ENCODE measurements at places on chromosomes 7 and 10.
A peak's percentile ranks its signal among the peaks of the same experiment; 100 is the strongest.

DNA sequence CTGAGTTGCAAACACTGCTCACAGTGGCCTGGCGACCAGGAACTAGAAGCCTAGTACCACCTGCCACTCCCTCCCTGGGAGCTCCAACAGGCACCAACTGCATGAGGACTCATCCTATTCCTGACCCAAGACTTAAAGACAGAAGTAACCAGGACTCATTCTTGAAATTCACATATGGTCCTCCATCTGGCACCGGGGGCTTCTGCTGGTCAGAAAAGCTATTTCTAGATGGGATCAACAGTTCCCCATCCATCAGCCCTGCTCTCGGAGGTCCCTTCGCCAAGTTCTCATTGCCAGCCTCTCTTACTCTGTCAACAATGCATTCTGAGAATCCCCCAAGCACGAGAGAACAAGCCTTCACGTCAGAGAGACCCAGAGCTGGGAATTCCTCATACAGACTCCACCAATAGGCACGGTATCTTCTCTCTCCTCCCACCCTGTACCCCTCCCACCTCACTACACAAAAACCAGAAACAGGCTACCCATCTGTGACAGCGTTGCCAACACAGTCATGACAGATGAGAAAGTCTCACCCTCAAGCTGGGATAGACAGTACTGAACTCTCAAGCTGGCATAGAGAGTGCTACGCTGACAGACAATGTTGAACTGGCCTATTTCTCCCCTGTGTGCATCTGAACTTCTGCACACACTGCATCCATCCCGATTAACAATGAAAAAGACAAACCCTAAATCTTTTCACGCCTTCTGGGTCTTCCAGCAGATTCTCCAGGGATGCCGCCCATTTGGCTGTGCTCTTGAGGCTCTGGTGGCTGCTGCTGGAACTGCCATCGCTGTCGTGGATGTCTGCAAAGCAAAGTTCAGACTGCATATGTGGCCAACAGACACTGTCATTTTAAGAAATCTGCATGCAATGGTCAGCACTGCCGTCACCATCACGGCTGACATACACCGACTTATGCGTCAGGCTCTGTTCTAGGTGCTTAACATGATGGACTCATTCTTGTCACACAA lies 15.6 kb downstream of the RGS10 start:
- DNase-seq, result no peak

- DNase-seq, result no peak
Measured at GRCh38 chr7:115297656-115298055, 375.8 kb downstream of the MDFIC start.

GRCh38 chr7:45920502-45921380 lies at the start of gene IGFBP3:
Gene IGFBP3 (minus strand): TSS chr7:45921272. CDS start chr7:45921140, 132 bp downstream.
- DNase-seq, result peak; percentile 74

GRCh38 chr7:142476077-142476476 lies 218.2 kb upstream of the PRSS58 start:
- DNase-seq, result no peak

GRCh38 chr10:6990891-6991290 lies 410.8 kb upstream of the PRKCQ start:
- DNase-seq, result no peak

DNA sequence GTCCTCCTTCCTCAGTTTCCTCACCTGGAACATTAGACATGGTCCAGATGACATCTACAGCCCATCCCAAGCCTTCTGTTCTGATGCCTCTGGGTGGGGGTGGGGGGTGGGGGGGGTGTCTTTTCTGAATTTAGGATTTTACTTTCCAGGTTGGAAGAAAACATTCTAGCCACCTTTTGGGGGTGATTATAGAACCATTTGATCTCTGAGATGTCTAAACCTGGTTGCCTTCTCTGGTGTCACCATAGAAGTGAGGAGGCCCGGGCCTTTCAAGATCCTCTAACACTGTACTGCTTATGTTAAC lies 411.0 kb upstream of the ZMIZ1 start:
- DNase-seq, result no peak

DNA sequence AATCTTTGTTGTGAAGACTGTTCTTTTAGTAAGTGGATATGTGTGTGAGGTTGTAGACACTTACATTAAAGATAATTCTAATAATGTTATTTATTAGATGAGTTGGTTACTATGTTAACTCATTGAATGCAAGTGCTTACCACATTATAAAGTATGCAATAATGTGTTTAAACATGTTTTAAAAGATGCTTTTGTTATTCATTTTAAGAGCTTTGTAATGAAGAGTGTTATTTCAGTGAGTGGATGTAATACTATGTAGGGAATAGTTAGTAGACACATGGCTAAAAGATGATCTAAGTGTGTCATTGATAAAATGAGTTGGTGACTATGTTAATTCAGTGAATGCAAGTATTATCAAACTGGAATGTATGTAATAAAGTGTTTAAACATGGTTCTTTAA lies 70.0 kb upstream of the VOPP1 start:
- DNase-seq, result no peak

GRCh38 chr10:85645053-85645452 lies 721.5 kb downstream of the GRID1 start:
- DNase-seq, result no peak

DNA sequence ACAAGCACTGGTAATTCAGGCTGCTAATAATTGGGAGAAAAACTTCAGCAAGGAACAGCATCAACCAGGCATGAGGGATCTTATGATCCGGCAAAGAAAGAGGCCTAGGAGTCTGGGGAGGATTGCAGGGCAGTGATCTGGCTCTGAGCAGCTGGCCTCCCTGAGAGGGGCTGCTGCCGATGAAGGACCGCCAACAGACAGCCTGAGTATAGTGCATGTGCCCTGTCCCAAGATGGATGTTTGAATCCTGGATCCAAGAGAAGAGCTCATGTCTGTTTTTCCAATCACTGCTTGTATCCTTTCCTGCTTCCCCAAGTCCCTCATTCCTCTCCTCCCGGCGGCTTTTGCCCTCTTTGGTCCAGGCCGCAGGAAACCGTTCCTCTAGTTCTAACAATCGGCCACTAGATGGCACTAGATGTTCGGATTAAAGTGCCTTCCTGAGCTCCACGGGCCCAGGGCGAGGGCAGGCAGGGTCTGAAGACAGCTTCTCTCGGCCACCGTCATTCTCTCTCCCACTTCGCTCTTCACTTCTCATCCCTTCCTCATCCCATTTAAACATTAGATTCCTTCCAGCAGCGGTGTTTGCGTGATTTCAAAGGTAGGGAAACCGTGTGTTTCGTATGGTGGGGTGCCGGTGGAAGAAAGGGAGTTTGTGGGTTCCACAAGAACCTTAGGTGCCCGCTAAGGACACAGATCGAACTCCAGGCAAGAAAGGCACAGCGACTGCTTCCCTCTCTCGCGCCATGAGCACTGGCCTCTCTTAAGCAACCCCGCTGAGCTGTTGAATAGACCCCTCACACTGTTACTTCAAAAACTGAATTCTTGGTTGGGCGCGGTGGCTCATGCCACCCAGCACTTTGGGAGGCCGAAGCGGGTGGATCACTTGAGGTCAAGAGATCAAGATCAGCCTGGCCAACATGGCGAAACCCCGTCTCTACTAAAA lies 82.4 kb downstream of the ADCYAP1R1 start:
- peak; percentile 65 for DNase-seq

DNA sequence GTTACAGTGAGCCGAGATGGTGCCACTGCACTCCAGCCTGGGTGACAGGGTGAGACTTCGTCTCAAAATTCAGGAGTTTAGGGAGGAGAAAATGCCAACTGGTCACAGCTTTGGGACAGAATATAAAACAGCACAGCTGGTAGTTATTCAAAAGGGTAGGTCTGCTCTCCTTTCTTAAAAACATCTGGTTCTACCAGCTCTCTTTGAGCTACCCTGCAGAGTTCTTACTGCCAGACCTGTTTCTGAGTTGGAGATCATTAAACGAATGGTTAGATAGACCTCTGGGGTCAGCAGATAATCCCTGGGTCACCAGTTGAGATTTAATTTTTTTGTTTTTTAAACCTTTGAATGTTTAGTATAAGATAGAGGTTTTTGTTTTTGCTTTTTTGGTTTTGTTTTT lies 52.6 kb downstream of the MCU start:
- DNase-seq, result no peak

DNA sequence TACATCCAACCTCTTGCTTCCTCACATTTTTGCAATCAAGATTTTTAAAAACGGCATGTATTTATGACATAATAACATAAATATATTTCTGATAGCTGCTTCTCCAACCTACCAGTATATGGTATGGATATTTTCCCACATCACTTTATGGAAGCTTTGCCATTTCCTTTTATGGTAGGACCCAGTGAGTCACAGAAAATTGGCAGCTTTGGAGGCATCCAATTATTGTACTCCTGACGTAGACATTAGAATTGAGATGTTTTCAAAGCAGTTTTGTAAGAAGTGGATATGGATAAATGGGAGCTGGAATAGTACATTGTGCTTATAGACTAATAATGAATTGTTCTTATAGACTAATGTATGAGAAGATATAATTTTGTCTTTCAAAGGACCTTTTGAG lies 23.8 kb upstream of the BICC1 start:
- no peak for DNase-seq

- no peak for DNase-seq
Measured at GRCh38 chr10:73597346-73597745, 6.2 kb upstream of the USP54 start.

DNA sequence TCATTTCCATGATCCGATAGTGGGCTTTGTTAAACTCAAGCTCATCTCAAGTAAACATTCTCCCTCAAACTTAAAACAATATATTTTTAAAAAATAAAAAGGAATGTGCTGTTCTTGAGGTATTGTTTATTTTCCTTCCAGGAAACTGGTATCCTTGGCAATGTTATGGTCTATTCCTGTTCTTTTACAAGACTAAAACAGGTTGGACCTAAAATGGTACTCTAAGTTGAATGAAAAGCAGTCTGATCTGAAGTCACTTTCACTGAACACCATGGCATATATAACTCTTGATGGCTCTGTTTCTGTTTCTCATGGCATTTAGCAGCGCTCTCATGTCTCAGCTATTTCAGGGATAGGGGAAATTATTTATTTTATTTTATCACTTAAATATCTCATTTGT lies 70.1 kb downstream of the PODXL start:
- no peak for DNase-seq

GRCh38 chr7:132192809-132193208 lies 383.5 kb downstream of the PLXNA4 start:
- DNase-seq, result no peak

DNA sequence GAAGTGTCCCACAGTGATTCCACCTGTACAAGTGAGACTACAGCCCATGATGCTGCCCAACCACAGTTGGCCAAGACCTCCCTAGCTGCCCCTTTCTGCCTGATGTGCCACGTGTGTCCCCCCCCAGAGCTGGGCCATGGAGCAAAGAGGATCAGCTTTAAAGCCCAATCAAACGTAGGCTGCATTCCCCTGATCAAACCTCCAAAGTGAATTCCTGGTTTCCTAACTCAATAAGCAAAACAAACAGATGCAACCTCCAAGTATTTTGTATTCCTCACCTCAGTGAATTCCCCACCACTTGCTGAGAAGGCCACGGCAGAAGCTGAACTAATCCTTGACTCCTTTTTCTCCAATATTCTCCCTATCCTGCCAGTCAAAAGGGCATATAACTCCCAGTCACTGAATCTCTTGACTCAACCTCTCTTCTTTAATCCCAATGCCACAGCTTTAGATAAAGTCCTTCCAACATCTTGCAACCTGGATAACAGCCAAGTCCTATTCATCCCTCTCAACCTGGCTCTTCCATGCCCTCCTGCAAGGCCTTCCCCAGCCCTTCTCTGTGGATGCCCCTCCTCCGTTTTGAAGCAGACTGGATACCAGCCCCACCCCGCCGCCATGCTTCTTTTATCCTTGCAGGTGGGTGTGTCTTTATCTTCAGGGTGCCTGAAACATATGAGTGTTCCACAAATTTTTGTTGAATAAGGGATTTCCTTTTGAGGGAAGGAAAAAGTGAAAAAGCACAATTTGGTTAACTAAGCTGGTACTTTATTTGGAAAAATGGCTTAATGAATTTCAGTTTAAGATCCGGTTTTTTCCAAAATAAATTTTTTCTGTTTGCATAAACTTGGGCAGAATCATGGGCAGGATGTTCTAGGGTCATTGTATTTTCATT lies 285.2 kb upstream of the MKLN1 start:
- DNase-seq, result no peak

- DNase-seq, result no peak
Measured at GRCh38 chr10:30413996-30414576, 19.9 kb upstream of the MAP3K8 start.

- DNase-seq, result no peak
Measured at GRCh38 chr7:131471250-131472004, 85.0 kb downstream of the PODXL start.

DNA sequence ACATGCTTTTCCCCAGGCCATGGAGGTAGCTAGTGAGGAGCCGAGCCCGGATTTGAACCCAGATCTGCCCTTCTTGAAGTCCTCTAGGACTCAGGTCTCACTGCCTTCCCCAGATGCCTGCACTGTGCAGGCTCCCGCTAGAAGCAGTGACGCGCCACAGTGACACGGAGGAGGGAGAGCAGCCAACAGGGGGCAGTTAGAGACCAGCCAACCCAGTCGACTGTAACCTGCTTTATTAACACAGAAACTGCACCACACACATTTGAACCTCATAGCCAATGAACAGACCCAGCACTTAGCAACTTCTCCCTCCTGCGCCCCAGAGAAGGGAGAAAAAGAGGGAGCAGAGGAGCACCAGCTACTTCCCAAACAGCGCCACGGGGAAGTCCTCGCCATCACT lies 27.4 kb downstream of the PILRA start:
- no peak for DNase-seq

DNA sequence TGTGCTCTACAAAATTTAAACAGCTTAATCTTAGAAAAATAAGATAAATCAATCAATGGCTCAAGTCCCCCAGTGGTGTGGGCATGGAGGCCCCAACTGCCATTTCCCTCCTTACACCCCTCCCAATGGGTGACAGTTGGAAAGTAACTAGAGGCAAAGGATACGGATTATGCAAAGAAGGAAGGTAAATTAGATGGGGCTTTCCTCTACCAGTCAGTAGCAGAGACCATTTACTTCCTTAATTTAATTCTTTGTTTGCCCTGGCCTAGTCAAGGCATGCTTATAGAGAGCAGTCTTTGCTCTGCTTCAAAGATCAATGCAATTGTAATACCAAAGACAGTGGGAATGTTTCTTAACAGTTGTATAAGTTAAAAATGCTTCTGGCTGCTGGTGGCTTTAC lies 63.3 kb upstream of the PAPSS2 start:
- no peak for DNase-seq

DNA sequence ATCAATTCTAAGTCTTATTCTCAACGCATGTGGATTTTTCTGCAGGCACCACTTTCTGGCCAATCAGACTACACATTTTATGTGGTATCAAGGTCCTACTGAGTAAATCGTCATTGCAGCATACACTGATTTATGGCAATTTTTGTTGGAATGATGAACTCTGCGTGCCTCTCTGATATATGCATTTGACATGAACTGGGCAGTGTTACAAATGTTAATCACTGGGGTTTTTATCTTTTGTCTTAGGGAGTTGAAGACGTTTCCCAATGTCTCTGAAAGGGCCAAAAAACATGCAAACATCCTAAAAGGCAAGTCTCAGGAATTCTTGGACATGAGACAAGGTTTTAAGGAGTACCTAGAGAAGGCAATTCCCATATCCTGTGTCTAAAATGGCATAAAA lies 809.5 kb upstream of the CELF2 start:
- DNase-seq, result no peak

- no peak for DNase-seq
Measured at GRCh38 chr7:84104826-84105225, 89.8 kb downstream of the SEMA3A start.

All from ovary (tissue), 10 donors.